Epithelial cell of esophagus (primary cell): ENCODE measurements at places on chromosomes 1 and 21.

- DNase-seq: peak; percentile 50
These were observed 14.8 kb downstream of the KCNN3 start for GRCh38 chr1:154855186-154855851.

- DNase-seq: peak; percentile 54
These were observed at the start of gene RHBG for GRCh38 chr1:156368889-156369684. RHBG (plus strand) TSS chr1:156369211; CDS start chr1:156369250, 39 bp downstream.

DNA sequence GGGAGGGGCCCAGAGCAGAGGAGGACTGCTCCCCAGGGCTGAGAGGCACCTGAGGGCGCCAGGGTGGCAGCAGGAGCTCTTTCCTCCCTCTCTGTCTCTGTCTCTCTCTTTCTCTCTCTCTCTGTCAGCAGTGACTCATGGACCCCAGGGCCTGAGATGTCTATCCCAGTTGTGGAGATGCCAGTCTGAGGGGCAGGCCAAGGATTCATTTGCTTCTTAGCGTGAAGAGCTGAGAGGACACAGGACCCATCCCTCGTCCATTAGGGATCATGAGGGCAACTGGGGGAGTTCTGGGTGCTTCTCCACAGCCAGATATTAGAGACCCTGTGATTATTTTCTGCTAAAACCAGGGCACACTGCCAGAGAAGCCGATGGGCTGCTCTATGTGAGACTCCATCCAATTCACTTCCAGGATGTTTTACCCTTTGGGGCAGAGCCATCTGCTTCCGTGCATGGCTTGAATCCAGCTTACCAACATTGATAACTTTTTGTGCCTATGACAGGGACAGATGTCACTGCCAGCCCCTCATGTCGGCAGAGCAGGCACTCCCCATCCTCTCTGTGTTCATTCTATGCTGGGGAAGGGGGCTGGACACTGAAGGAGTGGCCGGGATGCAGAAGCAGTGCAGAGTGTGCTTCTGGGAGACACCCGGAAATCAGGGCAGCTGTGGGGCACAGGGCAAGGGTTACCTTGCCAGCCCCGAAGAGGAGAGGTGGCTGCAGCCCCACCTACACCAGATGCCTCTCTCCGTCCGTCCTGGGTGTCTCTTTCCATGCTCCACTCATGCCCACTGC, 4.1 kb upstream of the PCBP3 start:
- no peak for DNase-seq

GRCh38 chr1:6205849-6206519, at the start of gene RNF207:
RNF207 (plus strand) TSS chr1:6206119; CDS start chr1:6206536, 417 bp downstream.
- DNase-seq: peak; percentile 79

DNA sequence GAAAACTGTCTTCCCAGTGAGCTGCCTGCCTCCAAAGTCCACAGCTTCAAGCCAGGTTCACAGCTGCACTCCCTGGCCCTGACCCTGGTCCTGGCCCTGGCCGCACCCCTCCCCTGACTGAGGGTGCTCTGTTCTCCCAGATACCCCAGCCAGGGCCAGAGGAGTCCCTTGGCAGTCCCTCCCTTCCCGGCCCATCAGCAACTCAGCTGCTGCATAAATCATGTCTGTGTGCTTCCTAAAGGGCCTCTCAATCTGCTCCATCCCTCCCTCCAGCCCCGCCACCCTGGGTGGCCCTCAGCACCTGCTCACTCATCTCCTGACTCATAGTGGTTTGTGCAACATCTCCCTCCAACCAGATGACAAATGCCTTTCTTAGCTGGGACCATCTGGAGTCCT, 24.8 kb upstream of the C1orf174 start:
- peak; percentile 30 for DNase-seq

GRCh38 chr1:118100686-118101514, 84.1 kb downstream of the SPAG17 start:
- DNase-seq: no peak

DNA sequence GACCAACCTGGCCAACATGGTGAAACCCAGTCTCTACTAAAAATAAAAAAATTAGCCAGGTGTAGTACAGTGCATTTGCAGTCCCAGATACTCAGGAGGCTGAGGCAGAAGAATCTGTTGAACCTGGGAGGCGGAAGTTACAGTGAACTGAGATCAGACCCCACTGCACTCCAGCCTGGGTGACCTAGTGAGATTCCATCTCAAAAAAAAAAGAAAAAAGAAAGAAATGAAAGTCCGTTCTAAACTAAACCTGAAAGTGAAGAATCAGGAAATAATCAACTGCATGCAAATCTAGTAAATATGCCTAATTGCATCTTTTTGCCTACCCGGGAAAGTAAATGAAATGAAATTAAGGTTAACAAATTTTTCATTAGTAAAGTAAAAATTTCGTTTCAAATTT, 99.6 kb downstream of the ZZZ3 start:
- DNase-seq: no peak

- DNase-seq: no peak
These were observed 20.7 kb downstream of the CASZ1 start for GRCh38 chr1:10775763-10776162.

GRCh38 chr1:21313886-21314721, 23.8 kb upstream of the ECE1 start:
- DNase-seq: no peak

- no peak for DNase-seq
These were observed 38.0 kb upstream of the ZBTB18 start for GRCh38 chr1:244013100-244013499.

DNA sequence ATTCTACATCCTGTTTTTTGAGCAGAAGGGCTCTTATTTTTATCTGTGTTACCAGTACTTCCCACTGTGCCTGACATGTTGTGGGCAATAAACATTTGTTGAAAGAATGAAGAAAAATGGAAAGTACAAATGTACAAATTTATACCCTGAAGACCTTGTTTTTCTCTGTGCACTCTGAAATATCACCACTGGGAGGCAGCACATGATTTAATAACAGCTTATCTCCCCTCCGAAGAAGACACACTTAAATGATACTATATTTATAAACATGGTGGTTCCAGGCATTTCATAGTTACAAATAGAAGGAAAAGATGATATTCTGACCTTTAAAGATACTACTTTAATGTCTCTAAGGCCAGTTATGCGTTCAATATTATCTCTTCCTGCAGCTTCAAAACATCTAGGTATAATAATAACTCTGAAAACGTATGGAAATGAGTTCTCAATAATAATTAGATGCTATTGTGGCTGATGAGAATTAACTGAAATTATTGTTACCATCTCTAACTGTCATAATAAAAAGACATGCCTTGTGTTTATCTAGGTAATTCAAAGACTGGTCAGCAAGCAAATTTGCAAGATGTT, 12.8 kb downstream of the DYNLT5 start:
- DNase-seq: peak; percentile 65

DNA sequence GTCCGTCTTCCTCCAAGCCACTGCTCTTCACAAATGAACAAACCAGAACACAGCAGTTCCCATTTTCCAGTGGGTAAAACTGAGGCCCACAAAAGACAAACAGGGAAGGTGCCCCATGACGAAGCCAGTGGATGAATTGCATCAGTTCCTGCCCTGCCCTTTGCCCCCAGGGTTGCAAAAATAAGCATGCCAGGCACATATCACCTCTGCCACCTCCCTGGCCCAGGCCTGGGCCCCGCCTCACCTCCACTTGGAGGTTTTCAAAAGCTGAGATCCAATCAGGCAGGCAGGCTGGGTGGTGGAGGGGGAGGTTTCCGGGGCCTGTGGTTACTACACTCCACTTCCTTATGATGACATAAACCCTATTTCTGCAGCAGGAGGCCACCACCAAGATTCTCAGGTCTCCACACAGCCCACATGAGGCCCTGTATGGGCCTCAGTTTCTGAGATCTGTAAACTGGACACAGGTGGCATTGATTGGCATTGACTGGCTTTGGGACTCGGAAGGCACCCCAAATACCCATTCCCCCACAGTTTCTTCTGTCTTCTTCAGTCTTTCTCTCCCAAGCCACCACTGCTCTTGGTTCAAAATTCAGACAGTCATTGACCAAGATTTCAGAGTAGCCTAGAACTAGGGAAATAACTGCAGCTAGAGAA, 4.1 kb downstream of the KIF21B start:
- DNase-seq: peak; percentile 75

DNA sequence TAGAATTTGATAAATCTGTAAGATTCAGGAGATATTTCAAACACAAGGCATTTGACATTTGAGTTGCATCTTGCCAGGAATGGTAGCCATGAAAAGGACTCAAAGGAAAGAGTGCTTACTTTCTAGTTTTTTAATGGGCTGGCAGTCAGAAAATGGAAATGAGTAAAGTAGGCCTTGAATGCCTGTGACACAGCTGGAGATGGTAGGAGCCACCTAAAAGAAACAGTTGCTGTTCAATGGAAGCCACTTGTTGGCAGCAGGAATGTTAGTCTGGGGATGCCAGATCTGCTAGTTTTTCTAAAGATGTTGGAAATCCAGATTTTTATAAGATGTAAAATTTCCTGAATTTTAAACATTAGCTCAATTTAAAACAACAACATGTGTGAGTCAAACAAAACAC, 43.6 kb downstream of the CACHD1 start:
- no peak for DNase-seq

- peak; percentile 40 for DNase-seq
These were observed 4.1 kb upstream of the ANKRD35 start for GRCh38 chr1:145889722-145890121.

GRCh38 chr21:28439788-28440187, 552.9 kb downstream of the LTN1 start:
- no peak for DNase-seq

- no peak for DNase-seq
These were observed 105.3 kb downstream of the ADARB1 start for GRCh38 chr21:45179568-45180245.

- DNase-seq: peak; percentile 27
These were observed 8.7 kb upstream of the MDM4 start for GRCh38 chr1:204507317-204508105.

DNA sequence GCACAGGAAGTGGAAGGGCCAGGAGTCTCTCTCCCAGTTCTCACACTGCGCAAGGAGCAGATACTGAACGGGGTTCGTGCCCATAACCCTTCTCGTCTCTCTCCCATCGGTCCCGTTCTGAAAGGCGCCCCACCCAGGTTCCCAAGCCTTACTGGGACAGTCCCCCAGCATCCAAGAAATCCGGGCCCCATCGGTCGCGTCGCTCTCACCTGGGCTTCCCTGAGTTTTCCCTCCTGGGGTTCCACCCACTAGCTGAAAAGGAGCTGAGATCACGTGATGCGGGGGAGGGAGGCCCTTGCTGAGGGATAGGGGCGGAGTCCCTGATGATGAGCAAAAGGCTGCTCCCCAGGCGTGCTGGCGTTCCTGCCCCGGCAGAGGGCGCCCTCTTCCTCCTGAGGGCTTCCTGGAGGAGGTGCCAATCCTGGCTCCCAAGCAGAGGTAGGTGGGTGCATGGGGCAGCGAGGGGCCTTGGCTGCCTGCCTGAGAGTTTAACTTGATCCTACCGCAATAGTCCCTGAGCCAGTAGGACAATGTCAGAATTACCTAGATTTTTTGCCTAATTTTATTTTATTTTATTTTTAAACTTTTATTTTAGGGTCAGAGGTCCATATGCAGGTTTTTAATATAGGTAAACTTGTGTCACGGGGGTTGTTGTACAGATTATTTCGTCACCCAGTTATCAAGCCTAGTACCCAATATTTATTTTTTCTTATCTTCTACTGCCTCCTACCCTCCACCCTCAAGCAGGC, at the start of gene SPOCD1:
Gene SPOCD1 (minus strand): TSS at position 271 of the 749 bp plus-strand sequence. CDS start 689 bp downstream, outside the sequence.
- peak; percentile 85 for DNase-seq

DNA sequence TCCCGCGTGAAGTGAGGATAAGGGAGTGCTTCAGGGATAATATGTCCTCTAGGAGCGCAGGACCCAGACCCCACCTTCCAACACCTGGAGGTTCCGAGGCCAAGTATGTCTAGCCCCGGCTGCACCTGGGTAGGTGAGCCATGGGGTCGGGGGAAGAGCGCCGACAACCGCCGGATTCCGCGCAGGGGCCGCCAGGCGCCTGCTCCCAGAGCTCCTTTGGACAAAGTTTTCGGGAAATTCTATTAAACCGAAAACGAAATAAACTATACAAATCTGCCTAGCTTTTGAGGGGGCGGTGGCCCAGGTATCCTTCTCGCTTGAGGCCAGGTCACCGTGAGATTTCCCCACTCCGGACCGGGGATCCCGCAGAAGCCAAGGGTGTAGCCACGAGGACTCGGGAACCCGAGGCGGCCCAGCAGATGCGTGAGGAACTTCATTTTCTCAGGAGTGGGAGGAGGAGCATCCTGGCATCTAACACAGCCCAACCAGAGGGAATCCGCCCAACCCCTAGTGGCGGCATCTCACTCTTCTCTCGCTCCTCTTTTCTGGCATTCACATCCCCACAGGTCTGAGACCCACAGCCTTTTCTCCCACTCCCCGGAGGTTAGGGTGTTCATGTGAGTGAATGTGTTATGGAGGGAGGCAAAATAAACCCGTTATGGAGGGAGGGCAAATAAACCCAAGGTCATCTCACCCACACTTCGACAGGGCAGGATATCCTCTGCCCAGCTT, 2.3 kb upstream of the DMRTA2 start:
- peak; percentile 18 for DNase-seq

GRCh38 chr1:39901714-39902459, at the start of gene MYCL:
MYCL (minus strand) TSS chr1:39901917; CDS start chr1:39901434, 483 bp downstream.
- peak; percentile 94 for DNase-seq

- DNase-seq: no peak
These were observed 31.3 kb downstream of the UBE2U start for GRCh38 chr1:64234714-64235113.

- no peak for DNase-seq
These were observed 7.3 kb downstream of the RAB4A start for GRCh38 chr1:229278120-229278741.

DNA sequence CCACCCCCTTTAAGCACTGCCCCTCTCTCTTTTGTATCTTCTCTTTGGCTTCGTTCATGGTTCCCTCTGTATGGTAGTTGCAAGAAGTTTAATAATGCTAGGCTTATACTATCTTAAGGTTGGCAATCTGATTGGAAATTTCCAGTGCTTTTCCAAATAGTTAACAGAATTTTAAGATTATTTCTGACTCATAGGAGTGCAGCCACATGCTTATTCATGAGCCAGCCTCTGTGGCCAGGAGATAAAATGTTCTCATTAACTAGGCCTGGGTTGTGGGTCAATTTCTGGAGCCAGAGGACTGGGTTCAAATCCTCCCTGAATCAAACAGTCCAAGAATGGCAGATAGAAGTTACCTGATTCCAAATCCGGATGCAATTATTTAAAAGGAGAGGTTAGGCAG, 103.1 kb downstream of the ATP6V1G3 start:
- no peak for DNase-seq

GRCh38 chr1:168304865-168305264, 24.2 kb downstream of the TBX19 start:
- no peak for DNase-seq

DNA sequence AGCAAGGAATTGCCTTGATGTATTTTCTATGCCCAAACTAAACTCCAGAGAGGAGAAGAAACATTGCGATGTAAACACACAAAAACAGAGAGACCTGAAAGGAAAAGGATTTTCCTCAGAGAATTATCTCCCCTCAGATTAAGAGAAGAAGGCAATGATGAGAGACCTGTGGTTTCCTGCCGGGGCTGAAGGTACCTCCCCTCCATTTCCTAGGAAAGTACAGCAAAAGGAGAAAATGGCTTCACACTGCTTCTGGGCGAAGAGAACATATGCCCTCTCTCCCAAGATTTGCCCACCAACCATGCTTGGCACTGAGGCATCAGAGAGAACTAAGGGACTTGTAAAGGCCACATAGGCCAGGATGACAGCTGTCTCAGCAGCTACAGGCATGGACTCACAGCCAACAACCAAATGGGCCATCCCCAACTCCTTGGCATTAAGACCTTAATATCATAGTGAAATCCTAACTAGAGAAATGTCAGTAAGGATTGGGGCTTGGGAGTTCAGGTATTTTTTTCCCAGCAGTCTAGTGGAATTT, 523.0 kb downstream of the PTPRC start:
- no peak for DNase-seq
